ENCODE measurements at places on chromosomes 6 and 20.

DNA sequence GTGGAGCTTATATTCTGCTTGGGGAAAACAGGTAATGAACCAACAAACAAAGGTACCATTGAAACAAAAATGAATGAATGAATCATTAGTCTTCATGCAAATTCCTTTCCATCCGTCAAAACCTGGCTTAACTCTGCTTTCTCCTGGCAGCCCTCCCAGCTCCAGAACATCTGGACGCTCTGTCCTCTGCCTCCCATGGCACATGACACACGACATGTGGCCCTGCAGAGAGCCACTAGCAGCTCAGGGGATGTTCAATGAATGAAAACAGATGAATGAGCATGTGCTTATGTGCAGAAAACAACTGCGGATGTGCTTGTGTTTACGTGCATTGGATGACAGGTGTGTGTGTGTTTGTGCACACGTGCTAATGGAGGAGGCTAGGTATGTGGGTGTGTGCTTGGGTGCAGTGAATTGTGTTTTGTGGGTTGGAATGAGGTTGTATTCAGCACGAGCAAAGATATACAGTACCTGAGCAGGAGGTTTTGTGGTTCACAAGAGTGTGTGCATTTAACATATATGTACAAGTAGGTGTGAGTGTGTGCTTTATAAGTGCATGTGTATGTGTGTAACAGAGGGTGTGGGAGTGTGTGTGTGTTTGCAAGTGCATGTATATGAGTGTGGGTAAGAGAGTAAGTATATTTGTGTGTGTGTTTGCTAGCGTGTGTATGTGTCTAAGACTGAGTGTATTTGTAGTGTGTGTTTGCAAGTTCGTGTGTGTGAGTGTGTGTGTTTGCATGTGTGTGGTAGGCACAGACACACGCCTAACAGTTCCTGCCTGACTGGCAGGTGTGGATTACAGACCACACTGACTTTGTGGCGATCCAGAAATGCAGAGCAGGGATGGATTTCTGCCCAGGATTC lies 374.1 kb upstream of the SULF2 start:
- no peak for DNase-seq

- DNase-seq, result no peak
Measured at GRCh38 chr6:162119341-162119740, 608.2 kb downstream of the PRKN start.

- no peak for DNase-seq
Measured at GRCh38 chr6:36248980-36249379, 20.9 kb upstream of the PNPLA1 start.

DNA sequence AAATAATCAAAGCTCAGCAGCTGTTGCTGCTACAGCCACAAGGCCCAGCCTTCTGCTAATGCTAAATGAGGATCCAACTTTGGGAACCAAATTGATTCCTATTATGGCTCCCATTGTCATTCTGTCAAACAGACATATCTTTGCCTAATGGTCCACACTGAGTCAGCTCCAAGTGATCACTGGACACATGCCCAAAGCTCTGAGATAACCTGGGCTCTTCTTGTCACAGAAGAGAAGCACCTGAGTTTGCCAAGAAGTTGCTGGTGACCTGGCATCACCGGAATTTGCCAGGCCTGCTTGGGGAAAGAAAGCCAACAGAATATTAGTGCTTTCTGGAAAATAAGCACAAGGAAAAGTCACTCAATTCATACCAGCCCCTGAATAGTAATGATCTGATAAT lies 5.8 kb downstream of the TNFRSF21 start:
- no peak for DNase-seq

GRCh38 chr6:162385980-162386379 lies 341.6 kb downstream of the PRKN start:
- DNase-seq, result no peak

- no peak for DNase-seq
Measured at GRCh38 chr20:45578231-45578630, 853 bp downstream of the WFDC8 start.

DNA sequence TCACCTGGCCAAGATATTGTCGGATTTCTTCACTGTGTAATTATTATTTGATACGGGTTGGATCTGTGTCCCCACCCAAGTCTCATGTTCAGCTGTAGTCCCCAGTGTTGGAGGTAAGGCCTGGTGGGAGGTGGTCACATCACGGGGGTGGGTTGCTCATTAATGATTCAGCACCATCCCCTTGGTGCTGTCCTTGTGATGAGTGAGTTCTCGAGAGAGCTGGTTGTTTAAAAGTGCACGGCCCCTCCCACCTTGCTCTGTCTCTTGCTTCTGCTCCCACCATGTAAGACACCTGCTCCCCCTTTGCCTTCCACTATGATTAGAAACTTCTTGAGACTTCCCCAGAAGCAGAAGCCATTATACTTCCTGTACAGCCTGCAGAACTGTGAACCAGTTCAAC lies 173.9 kb upstream of the PMEPA1 start:
- no peak for DNase-seq

DNA sequence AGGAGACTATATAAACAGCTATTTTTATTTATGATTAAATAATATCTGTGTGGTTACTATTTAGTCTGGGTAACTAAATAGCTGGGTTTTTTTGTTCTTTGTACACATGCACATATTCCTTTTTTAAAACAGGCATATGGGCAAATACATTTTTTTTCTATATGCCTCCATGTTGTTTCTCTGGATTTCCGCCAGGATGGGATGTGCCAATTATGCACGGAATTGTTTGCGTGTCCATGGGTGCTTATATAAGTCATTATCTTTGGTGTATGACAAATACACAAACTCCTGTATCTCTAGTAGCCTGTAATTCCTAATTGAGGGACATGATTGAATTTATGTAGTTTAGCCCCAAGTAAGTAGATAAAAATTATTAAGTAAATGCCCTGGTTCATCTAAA lies 226.9 kb downstream of the BCKDHB start:
- no peak for DNase-seq

DNA sequence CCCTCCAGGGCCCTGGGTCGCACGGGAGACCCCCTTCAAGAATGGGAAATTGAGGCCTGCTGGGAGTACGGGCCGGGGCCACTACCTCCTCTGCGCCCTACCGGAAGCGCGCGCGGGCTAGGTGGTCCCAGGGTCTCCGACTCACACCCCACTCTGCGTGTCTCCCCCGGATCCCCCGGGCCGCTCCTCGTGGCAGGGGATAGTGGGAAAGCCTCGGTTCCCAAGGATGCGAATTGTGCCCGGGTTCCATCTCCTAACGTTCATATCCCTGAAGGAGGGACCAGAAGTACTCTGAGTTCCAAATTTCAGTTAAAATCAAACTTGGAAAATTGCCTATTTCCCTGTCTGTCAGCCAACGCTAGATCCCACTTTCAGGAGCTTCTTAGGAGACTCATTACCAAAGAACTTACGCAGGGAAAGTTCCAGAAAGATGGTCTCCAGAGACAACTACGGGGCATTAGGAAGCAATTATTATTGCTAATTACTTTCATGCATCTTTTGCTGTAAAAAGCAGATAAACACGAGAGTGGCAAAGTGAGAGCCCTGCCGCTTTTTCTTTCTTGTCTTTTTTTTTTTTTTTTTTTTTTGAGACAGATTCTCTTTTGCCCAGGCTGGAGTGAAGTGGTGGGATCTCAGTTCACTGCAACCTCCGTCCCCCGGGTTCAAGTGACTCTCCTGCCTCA lies 858 bp downstream of the FAM83D start:
- DNase-seq, result no peak

- no peak for DNase-seq
Measured at GRCh38 chr6:27761391-27761790, 150.8 kb downstream of the OR2B2 start.

DNA sequence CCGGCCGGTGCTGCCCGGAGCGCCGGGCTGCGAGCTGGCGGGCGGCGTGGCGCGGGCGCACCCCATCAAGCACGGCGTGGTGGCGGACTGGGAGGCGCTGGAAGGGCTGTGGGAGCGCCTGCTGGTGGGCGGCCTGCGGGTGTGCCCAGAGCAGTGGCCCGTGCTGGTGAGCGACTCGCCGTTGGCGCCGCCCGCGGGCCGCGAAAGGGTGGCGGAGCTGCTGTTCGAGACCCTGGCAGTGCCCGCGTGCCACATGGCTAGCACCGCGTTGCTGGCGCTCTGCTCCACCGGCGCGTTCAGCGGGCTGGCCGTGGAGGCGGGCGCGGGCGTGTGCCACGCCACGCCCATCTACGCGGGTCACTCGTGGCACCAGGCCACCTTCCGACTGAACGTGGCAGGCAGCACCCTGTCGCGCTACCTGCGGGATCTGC lies 517 bp downstream of the ACTL10 start:
- no peak for DNase-seq

- DNase-seq, result peak; percentile 91
Measured at GRCh38 chr20:58691773-58692578, 624 bp upstream of the NPEPL1 start.

DNA sequence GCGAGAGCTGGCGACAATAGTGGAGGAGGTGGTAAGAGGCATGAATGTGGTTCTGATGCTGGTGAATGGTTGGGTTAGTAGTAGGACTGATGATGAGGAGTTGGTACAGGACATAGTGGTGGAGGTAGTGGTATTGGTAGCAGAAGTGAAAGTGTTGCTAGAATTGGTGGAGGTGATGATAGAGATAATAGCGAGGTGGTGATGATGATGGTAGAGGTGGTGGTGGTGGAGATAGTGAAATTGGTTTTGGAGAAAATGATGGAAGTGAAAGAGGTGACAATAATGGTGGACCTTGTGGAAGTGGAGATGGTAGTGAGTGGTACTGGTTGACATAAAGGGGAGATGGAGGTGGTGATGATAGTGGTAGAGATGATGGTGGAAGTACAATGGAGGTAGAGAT lies 360.2 kb upstream of the JAG1 start:
- DNase-seq, result no peak

GRCh38 chr6:47455533-47456209 lies 21.9 kb upstream of the CD2AP start:
- DNase-seq, result no peak

GRCh38 chr6:105981002-105981887 lies 104.9 kb upstream of the PRDM1 start:
- no peak for DNase-seq

DNA sequence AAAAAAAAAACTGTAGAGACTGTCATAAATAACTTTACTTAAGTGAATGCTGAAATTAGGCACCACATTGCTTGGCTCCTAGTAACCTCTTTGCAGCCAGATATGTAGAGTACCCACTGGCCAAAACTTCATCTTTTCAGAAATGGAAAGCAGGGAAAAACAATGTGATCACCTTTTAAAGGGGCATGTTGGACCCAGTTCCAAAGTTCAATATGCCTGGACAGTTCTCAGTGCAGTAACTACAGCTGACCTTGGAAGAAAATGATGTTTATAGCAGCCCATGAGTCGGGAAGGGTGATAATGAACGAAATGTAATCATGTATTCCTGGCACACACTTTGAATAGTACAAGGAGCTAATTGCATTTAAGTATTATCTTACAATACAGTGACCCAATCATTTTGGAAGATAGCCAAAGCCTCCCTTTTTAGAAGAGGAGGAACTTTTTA lies 93.6 kb upstream of the TAB2 start:
- no peak for DNase-seq

GRCh38 chr6:152148412-152148811 lies 340.9 kb downstream of the ESR1 start:
- DNase-seq, result no peak

GRCh38 chr6:44052419-44053023 lies 74.7 kb downstream of the MRPL14 start:
- DNase-seq, result no peak

DNA sequence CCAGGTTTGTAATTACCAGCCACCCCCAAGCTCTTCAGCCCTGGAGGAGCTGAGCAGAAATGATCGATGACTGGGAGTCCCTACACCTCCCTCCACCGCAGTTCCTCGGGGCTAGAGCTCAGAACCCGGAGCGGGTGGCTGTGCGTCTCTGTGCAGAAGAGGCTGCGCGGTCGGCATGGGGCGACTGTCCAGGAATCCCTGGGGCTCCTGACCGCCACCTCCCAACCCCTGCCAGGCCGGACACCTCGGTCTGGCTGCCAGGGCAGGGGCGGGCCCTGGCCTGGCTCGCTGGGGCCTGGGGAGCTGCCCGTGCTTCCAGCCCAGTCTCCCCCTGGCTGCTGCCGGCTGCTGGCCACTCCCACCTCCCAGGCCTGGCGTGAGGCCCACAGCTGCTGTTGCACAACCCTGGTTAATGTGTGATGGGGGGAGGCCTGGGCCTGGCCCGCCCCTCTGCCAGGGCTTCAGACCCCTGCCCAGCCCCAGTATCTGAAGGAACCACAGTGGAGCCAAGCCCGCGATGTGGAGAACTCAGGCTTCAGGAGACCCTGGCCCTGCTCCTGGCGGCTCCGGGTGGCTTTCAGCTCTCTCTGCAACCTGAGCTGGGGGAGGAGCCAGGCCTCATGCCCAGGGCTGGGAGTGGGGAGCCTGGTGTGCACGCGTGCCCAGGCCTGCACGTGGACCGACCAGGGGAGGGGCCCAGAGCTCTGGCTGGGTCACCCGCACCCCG lies 1.2 kb downstream of the SLC2A4RG start:
- peak; percentile 70 for DNase-seq

DNA sequence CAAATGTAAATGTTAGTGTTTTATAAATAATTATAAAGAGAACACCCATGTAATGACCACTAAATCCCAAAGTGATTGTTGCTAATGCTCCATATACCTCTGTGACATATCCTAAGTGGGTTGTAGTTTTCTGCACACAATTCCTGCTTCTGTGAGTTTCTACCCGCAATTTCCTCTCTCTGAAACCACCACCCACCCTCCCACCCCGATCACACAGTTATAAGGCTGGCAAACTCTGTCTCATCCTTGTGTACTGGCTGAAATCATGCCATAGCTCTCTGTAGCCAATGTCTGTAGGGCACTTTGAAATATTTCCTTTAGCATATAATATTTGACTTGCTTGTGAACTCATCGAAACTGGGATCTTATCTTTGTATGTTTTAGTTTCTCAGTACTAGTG lies 236.6 kb downstream of the PLCB1 start:
- DNase-seq, result peak; percentile 54

- DNase-seq, result no peak
Measured at GRCh38 chr6:43207286-43207685, 22.0 kb downstream of the DNPH1 start.

DNA sequence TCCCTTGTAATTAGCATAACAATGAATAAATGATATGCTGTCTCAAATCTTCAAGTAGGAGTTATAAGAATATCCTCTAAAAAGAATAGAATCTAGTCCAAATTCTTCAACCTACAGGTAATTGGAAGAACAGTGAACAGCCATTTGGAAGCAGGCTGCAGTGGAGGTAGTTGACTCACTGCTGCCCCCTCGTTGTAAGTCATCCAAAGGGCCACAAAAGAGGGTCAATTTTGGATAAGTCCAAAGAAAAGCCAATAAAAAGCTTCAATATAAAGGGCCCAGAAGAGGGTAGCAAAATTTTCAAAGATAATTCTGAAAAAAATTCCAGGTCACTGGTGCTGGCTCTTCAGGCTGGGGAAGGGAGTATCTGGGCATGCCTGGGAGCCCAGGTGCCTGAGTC lies 60.8 kb upstream of the SSTR4 start:
- peak; percentile 41 for DNase-seq

GRCh38 chr6:43926634-43927531 lies 156.9 kb downstream of the VEGFA start:
- DNase-seq, result no peak

Measured in AML-193 (cell line).